ENCODE measurements at places on chromosomes 13 and 19. TPM values are rescaled to one million over a fixed set of nuclear protein-coding genes. Genes with fewer than 3 reads are reported as not detected.

DNA sequence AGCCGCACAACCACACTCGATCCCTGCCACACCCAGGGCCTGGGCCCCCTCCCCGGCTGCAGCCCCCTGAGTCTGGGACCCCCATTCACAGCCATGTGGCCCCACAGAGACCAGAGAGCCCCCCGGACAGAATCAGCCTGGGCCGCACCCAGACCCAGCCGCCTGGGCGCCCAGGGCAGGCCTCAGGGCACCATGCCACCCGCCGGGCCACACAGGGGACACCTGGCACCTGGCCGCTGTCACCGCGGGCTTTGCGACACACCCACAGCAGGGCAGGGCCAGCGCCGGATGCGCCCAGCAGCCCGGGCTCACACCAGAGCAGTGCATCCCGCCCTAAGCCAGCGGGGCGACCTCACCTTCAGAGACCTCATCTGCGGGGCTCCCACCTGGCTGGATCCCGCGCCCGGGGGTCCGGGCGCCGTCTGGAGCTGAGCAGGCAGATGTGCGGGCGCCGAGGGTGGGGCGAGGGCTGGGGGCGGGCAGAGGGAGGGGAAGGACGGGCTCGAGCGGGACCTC lies 443 bp downstream of the TBXA2R start:
- peak; percentile 72 for DNase-seq

DNA sequence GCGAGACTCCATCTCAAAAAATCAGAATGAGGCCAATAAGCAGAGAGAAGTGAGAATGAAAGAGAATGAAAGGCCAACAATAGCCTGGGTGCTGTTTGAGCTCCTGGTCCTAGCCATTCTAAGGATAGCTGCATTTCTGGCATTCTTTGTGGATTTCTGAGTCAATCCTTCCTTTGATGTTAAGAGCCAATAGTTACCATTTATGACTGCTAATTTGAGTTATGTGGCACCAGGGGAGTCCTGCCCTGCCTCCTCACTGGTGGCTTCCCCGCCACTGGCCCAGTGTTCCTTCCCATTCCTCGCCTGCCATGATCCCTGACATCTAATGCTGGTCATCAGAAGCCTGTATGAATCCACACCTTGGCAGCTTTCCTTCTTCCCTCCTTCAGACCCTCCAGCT lies 991.2 kb downstream of the UQCRFS1 start:
- no peak for DNase-seq

DNA sequence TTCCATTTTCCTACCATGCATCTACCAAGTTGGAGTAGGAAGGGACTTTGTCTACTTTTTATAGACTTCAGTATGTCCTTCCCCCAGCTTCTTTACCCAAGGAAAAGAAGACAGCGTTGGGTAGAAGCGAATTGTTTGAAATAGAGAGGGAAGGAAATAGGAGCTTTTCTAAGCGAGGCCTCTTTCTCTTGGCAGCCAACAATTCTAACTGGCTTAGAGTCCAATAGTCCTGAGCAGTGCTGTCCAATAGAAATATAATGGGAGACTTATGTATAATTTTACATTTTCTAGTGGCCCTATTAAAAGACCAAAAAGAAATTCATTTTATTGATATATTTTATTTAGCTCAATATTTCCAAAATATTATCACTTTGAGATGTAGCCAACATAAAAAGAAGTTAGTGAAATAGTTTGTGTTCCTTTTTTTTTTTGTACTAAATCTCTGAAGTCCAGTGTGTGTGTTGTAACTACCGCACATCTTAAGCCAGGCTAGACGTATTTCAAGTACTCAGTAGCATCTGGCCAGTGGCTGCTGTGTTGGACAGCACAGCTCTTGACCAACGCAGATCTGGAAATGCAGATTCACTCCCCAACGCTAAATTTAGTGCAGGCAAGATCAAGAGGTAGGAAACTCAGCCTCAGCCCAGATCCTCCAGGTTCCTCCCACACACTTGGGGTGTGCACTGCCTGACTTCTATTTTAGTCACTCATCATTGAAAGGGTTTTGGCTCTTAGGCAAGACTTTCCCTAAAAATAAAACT lies 179.2 kb downstream of the SHISA2 start:
- DNase-seq, result no peak

The TEX29 gene
- 1.8 TPM for total RNA-seq

The TIMM50 gene
- total RNA-seq, result 39.5 TPM

DNA sequence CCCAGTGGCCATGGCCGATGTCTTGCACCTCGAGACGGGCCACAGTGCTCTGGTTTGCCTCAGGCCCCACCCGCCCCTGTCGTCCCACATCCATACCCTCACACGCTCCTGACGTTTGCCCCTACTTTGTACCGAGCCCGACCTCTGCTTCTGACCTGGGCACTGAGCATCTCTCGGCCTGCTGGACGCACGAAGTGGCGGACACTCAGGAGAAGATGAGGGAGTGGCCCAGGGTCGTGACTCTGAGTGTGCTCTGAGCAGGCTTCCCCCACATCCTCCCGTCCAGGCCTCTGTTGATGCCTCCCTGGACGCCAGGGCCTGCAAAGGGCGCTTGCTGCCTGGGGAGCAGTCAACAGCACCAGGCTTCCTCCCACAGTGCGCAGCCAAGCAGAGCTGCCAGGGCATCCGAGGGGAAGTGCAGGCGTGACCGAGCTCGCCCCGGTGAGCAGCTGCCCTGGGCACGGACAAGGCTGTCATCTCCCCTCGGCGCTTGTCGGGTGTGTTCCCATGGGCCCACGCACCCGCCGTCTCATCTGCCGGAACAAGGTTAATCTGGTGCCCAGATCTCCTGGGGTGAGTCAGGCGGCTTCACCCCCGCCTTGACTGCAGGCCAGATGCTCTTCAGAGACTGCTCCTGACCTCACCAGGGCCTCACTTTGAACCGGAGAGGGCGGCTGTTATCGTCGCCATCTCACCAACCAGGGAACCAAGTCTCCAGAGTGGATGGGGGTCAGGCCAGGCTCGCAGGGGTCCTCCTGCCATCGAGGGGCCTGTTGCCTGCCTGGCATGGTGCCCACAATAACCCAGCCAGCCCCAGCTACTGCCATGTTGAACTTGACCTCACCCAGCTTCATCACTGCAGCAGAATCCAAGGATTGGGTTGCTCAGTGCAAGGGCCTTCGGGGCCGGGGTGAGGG lies 27.2 kb downstream of the COMP start:
- no peak for DNase-seq

DNA sequence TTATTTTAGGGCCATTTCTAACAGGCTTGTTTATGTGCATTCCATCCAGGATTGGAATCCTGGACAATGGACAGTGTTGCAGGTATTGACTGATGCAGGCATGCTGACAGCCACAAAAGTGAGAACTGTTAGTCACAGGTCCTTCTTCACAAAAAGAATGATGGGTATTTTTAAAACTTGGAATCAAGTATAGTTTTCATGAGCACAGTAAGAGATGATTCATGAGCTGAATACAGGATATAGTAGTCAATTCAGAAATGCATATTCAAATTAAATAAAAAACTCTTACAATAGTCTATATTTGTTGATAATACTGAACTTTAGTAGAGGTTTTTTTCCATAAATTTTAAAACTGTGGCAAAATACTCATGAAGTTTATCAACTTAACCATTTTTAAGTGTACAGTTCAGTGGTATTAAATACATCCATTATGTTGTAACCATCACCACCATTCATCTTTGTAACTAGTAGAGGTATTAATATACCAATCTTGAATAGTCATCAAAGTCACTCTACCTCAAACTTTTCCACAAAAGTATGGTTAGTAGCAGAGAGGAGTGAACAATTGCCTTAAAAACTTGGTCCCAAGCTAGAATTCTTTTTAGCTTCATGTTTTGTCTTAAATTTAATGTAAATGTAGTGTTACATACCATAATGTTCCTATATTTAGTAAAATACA lies 79.5 kb downstream of the KCNRG start:
- DNase-seq, result no peak

The FBN3 gene
- total RNA-seq, result not detected

GRCh38 chr19:43697295-43697694 lies 18.6 kb upstream of the IRGC start:
- DNase-seq, result no peak

DNA sequence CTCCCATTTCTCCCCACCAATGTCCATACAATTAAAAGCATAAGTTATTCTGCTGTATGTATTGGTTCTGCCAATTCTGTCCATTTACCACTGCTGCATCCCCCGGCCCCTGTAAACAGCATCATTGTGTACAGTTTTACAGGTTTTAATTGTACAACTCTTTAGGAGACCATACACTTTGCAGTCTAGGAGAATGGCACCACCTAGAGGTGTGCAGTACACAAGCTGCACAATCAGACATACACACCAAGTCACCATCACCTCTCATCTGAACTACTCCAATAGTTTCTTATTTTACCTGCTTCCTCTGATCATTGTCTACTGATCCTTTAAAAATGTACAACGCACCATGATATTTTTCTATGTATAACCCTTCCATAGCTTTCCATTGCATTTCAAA lies 855.9 kb upstream of the KLHL1 start:
- no peak for DNase-seq

The B3GNT8 gene
- total RNA-seq, result 3.2 TPM

Data from aorta (tissue), 5 donors.